ENCODE measurements at places on chromosomes 6 and 20.

GRCh38 chr6:25341923-25342619, 62.9 kb downstream of the CARMIL1 start:
- no peak for DNase-seq

GRCh38 chr6:137702791-137703424, 164.2 kb upstream of the TNFAIP3 start:
- DNase-seq: no peak

GRCh38 chr20:23059846-23060245, 10.4 kb upstream of the THBD start:
- DNase-seq: no peak

DNA sequence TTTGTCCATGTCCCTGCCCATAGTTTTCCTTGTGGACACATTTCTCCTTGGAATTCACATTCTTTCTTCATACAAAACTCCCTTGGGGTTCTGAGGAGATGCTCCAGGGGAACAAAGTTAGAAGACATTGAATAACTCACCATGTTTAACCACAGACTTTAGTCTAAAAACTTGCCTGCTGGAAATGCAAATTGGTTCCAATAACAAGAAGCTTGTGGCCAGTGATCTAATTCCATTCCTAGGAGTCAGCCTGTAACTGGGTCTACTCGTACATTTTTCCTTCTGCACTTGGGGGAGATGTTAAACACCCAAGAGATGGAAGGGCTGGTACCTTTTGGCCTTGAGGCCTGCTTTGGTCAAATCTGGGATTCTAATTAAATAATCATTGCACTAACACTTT, 60.2 kb downstream of the SCML4 start:
- DNase-seq: no peak

DNA sequence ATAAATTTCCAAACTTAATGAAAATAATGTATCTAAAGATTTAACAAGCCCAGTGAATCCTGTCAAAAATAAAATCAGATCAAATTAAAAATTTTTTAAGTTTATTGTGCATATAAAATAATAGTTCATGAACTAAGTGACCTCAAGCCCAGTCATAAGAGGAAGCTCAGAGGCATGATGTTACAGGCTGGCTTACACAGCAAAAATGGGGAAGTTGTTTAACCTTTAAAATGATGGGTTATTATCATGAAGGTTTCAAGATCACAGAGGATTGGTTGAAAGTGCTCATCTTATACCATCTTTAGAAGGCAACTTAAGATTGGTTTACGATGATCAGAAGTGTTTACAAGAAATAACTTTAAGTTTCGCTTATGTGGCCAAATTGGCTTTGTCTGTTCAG, 102.5 kb downstream of the PAK5 start:
- no peak for DNase-seq

GRCh38 chr6:116894669-116895068, 17.6 kb downstream of the RFX6 start:
- DNase-seq: no peak

DNA sequence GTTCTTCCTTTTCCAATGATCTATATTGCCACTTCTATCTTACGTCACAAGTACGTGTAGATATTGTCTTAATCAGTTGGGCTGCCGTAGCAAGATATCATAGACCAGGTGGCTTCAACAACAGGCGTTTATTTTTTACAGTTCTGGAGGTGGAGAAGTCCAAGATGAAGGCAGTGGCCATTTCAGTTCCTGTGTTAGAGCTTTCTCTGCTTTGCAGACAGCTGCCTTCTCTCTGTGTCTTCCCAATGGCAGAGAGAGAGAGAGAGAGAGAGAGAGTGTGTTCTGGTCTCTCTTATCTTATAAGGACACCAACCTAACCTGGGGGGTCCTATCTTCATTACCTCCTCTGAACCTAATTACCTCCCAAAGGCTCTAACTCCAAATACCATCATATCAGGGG, 8.3 kb downstream of the HSF2 start:
- DNase-seq: no peak

- no peak for DNase-seq
Observed at GRCh38 chr6:4928426-4928825, 75.4 kb downstream of the RPP40 start.

DNA sequence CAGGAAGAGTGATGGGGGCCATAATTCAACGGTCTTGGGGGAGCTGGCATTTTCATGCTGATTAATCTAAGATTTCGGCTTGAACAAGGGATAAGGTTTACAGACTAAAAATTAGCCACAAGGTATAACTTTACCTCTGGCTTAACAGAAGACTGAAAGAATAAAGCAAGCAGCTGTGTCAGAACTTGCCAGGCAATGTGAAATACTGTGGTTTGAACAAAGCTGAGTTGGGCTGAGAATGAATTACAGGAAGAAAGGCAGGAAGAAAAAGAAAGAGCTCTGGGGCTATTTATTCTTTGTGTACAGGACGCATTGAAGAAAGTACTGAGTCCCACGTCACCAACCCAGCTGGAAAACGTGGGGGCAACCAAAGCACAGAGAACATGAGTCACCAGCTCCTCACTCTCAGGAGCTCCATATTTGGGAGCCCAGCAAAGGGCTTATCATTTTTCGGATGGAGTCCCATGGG, 121.5 kb upstream of the NEDD9 start:
- DNase-seq: no peak

- no peak for DNase-seq
Observed at GRCh38 chr20:62303340-62304226, 786 bp downstream of the ADRM1 start.

DNA sequence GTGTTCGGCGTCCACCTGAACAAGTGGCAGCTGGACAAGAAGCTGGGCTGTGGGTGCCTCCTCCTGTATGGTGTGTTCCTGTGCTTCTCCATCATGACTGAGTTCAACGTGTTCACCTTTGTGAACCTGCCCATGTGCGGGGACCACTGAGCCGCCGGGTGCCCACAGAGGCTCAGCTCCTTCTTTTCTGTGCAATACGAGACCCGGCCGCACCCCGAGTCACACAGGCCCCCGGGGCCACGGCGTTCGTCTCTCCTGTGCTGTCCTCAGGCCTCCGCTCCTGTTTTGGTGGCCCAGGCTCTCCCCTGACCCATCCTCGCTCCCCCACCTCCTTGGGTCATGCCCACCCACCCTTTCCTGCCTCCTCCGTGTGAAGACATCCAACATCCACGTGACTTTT, 37.1 kb upstream of the RIN2 start:
- DNase-seq: no peak

DNA sequence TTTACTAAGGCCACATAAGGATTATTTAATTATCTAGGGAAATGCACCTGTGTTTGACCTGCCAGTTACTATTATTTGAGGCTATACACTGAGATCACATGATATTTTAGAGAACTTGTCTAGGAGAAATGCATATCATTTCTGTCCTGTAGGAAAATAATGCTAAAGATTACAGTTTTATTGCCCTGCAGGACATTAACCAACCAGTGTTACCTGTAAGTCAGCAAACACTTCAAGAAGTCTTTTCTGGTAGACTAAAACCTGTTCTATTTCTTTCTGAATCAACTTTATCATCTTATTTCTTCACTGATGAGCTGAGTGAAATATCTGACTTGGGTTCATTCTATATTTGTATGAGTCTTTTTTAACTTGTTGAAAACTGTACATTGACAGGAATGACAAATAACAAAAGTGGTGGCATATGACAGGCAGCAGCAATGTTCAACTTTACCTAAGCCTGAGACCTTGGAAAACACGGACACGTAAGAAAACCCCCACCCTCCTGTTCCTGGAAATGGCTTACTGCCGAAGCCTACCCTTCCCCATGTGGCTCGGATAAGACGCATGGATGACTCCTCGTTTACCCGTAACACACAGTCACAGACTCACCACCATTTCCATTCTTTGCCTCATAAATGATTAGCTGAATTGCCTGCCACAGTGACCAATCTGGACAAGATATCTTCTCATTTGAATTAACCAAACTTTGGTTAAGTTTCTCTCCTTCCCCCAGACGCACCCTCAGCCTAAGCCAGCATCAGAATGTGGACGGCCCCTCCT, 118.0 kb upstream of the CD93 start:
- DNase-seq: no peak

DNA sequence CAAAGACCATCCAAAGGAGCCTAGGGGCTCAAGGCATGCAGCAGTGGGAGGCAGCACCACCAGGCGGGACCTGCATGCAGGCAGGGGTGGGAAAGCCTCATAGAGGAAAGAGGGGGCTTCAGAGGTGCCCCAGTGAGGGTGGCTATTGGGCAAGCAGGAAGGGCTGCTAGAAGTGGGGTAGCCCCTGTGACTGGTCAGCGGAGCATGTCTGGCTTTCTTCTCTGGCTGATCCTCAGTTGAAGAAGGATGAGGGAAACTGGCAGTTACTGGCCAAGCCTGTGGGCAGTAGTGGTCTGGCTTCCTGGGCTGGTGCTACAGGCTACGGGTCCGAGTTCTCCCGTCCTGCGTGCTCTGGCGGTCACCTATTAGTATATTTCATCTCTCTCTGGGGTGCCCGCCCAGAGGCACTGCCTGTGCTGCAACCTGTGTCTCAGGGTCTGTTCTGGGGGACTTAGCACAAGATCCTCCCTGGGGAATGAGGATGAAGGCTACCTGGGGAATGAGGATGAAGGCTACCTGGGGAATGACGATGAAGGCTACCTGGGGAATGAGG, 35.9 kb upstream of the CST7 start:
- no peak for DNase-seq

- no peak for DNase-seq
Observed at GRCh38 chr6:19424853-19425252, 412.3 kb upstream of the ID4 start.

GRCh38 chr20:38001173-38001875, 31.9 kb downstream of the TTI1 start:
- no peak for DNase-seq

GRCh38 chr6:2819115-2819514, 22.5 kb downstream of the SERPINB1 start:
- DNase-seq: no peak

- DNase-seq: no peak
Observed at GRCh38 chr6:106724848-106725247, 95.5 kb downstream of the QRSL1 start.

- DNase-seq: no peak
Observed at GRCh38 chr6:41258196-41258493, 28.3 kb downstream of the TREM1 start.

DNA sequence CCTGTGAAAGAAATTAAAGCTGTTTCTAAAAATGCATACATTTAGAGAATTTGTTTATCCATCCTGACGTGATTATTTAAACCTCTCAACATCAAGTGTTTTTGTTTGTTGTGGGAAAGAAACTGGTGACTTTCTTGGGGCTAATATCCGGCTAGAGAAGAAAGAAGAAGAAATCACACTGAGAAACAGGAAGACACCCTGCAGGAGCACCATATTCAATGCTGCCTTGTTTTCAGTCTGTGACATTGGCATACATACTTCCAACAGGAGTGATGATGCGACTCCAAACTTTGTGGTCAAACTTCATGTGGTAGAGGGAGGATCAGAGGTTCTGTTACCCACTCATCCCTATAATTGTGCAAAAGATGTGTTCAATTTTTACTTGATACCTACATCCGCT, 997.6 kb upstream of the CITED2 start:
- DNase-seq: no peak

DNA sequence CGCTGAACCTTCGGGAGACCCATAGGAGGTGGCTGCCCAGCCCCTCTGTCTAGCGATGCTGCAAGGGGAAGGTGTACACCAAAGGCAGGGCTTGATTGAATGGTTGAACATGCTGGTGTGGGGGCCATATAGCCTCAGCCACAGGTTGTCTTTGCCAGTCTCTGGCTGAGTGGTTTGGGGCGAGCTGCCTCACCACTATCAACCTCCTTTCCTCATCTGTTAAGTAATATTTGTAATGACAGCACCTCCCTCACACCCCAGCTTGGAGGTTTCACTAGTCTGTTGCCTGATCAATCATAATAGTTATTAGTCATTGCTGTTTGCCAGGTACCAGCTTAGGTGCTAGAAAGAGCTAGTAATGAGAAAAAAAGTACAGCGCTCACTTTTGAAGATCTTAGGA, 11.8 kb upstream of the ZNF831 start:
- no peak for DNase-seq

DNA sequence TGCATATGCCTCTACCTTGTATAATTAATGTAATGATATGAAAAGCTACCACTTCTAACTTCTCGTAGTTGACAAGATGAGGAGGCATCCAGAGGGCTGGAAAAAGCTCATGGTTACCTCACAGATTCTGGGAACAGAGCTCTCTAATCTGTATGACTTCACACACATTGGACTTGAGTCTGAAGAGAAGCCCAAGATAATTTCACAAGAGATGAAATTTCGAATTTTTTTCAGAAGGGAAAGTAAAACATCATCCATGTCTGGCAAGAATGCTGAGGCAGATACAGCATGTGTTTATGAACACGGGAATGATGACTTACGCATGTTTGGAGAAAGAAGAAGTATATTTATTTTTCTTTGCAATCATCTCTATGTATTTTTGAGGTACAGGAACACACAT, 141.8 kb upstream of the TENT5A start:
- no peak for DNase-seq

- no peak for DNase-seq
Observed at GRCh38 chr6:4693173-4693970, 82.8 kb upstream of the CDYL start.

GRCh38 chr20:7147220-7147601, 379.7 kb downstream of the BMP2 start:
- no peak for DNase-seq

GRCh38 chr20:17377231-17377630, 150.4 kb downstream of the PCSK2 start:
- no peak for DNase-seq

- DNase-seq: no peak
Observed at GRCh38 chr6:63637865-63638445, 2.4 kb downstream of the PHF3 start.

GRCh38 chr6:111503660-111504059, 20.6 kb upstream of the REV3L start:
- DNase-seq: no peak

- DNase-seq: no peak
Observed at GRCh38 chr6:91082311-91082832, 495.5 kb upstream of the MAP3K7 start.

DNA sequence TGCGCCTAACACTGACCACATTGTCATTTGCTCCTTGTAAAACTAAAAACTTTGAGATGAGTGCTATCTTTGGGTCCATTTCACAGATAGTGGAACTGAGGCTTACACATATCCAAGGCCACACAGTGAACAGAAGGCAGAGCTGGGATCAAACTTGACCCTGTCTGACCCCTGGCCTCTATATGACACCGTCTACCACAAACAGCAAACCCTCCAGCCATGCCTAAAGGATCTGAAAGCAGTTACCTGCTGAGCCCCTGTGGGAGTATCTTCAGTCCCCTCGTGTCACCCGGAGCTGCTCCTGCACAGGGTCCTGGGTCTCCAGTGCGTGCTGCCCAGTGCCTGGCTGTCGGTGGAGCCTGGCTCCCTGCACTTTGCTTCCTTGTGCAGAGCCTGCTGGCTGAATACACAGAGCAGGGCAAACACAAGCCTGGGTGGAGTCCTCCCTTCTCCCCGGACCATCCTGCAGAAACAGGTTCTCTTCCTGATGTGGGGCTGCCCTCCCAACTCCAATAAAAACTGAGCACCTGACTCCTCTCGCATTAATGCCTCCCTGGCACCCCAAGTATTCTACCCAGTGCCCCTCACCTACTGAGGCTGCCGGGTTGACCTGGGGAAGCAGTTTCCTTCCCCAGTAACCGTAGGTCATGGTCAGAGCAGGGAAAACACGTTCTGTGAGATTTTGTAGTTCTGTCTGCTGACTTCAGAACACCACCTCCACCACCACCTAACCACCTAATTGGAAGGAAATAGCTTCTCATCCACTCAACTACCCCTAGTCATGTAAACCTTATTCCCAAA, at the start of gene BCAS1:
TSS of gene BCAS1 (minus strand) at position 408 of the 801 bp plus-strand sequence. CDS start 11,876 bp downstream, outside the sequence.
- no peak for DNase-seq

GRCh38 chr6:4057036-4057435, 21.9 kb downstream of the FAM217A start:
- DNase-seq: no peak
